ENCODE measurements at places on chromosomes 5 and 9. TPM values are rescaled to one million over a fixed set of nuclear protein-coding genes. Genes with fewer than 3 reads are reported as not detected.

The SLC1A3 gene
- 1.2 TPM for total RNA-seq

The CAMK4 gene
- 3.6 TPM for total RNA-seq

The AQP3 gene
- 0.61 TPM for total RNA-seq

The PCDHGA6 gene
- total RNA-seq, result 0.76 TPM

The KIF2A gene
- 97.7 TPM for total RNA-seq

The GABRA6 gene
- not detected for total RNA-seq

The FYB1 gene
- not detected for total RNA-seq

The PAX5 gene
- total RNA-seq, result not detected

The CCL21 gene
- total RNA-seq, result not detected

The CCNO gene
- total RNA-seq, result not detected

The IFNA14 gene
- not detected for total RNA-seq

The MZB1 gene
- total RNA-seq, result 0.32 TPM

The IGFBPL1 gene
- 0.32 TPM for total RNA-seq

The HSPA9 gene
- total RNA-seq, result 389 TPM

The CATSPER3 gene
- not detected for total RNA-seq

The IL4 gene
- total RNA-seq, result not detected

The CTXN3 gene
- under 0.01 TPM for total RNA-seq

The SLC34A3 gene
- not detected for total RNA-seq

The NSG2 gene
- total RNA-seq, result not detected

The GLRA1 gene
- total RNA-seq, result not detected

The PRUNE2 gene
- total RNA-seq, result 3.2 TPM

The PCDHB14 gene
- total RNA-seq, result 0.61 TPM

The PRR16 gene
- total RNA-seq, result 0.32 TPM

The FAM151B gene
- 3.3 TPM for total RNA-seq

The TMC1 gene
- total RNA-seq, result 1.6 TPM

The MARCOL gene
- not detected for total RNA-seq

The MIGA2 gene
- 17.9 TPM for total RNA-seq

The FAM174A gene
- total RNA-seq, result 27.0 TPM

The SMIM33 gene
- total RNA-seq, result under 0.01 TPM

The PPIP5K2 gene
- 33.5 TPM for total RNA-seq

The BTNL3 gene
- not detected for total RNA-seq

The CCDC69 gene
- 4.6 TPM for total RNA-seq

The SPATA6L gene
- 0.61 TPM for total RNA-seq

The PPP3R2 gene
- total RNA-seq, result not detected

The GM2A gene
- total RNA-seq, result 11.4 TPM

The EPB41L4B gene
- 0.30 TPM for total RNA-seq

The CRHBP gene
- total RNA-seq, result 0.15 TPM

The ARRDC3 gene
- total RNA-seq, result 102 TPM

The ARL14EPL gene
- total RNA-seq, result under 0.01 TPM

The MAP1B gene
- 50.8 TPM for total RNA-seq

The FRMD3 gene
- 0.76 TPM for total RNA-seq

The ACSL6 gene
- not detected for total RNA-seq

The OTULINL gene
- 0.15 TPM for total RNA-seq

The FBP1 gene
- total RNA-seq, result 6.8 TPM

The SWI5 gene
- 47.1 TPM for total RNA-seq

The SPATA31A3 gene
- total RNA-seq, result not detected

The CAVIN4 gene
- total RNA-seq, result 0.65 TPM

The AK8 gene
- total RNA-seq, result 0.30 TPM

The NPR3 gene
- 2.3 TPM for total RNA-seq

The OR13C5 gene
- total RNA-seq, result not detected

The EQTN gene
- total RNA-seq, result not detected

The SERINC5 gene
- 6.5 TPM for total RNA-seq

The PDLIM4 gene
- 66.9 TPM for total RNA-seq

The ADAMTS6 gene
- 86.4 TPM for total RNA-seq

The PCDHB4 gene
- under 0.01 TPM for total RNA-seq

The ZNF354C gene
- total RNA-seq, result 7.9 TPM
